GM12891 (cell line): ENCODE measurements at places on chromosomes 7 and 10.

- no peak for DNase-seq
Observed at GRCh38 chr7:40221836-40222235, 87.0 kb downstream of the SUGCT start.

GRCh38 chr10:132593389-132593788 lies 55.8 kb downstream of the INPP5A start:
- peak; percentile 66 for DNase-seq

- no peak for DNase-seq
Observed at GRCh38 chr10:72883861-72884260, 9.7 kb upstream of the OIT3 start.

DNA sequence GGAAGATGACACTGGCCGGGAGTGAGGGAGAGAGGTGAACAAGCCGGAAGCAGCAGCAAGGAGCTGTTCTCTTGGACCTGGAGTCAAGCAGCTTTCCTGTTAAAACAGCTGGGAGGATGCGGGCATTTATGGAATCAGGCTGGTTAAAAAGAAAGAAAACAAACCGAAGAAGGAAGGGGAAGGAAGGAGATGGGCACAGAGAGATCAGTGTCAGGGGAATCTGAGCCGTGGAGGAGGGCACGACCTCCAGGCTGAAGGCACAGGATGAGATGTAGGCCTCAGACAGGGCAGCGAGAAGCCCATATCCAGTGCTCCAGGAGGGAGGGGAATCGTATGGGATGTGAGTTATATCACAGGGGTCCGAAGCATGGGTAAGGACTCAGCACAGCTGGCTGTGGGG lies 105.9 kb upstream of the RHEB start:
- no peak for DNase-seq

DNA sequence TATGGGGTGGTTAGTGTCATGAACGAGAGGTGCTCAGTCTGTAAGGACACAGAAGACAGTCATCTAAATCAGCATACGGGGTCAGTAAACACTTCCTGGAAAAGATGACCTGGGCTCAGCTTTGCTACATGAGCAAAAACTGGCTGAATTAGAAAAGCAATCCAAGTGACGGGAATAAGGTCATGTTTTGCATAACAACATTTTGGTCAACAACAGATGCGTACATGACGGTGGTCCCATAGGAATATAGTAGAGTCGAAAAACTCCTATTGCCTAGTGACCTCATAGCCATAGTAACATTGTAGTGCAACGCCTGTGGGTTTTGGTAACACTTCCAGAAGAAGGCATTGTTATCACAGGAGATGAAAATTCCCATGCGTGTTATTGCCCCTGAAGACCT lies 92.9 kb downstream of the CTNNA3 start:
- no peak for DNase-seq

- no peak for DNase-seq
Observed at GRCh38 chr10:11416974-11417373, 194.5 kb downstream of the USP6NL start.

DNA sequence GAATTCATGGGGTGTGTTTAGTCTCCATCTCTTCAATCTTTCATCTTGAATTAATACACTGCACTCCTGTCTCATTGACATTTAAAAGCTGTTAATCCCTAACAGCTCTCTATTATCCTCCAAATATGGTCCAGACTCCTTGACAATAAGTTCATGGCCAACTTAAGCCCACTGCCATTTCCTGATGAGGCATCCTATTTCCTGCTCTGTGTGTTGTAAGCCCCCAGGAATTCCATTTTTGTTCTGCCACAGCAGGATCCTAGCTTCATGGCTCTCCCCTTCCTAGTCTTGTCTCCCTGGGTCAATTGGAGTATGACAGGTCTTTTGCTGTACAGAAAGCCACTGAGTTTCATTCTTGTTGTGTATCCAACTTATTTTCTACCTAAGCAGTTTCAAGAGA lies 218.8 kb downstream of the OTUD1 start:
- no peak for DNase-seq

DNA sequence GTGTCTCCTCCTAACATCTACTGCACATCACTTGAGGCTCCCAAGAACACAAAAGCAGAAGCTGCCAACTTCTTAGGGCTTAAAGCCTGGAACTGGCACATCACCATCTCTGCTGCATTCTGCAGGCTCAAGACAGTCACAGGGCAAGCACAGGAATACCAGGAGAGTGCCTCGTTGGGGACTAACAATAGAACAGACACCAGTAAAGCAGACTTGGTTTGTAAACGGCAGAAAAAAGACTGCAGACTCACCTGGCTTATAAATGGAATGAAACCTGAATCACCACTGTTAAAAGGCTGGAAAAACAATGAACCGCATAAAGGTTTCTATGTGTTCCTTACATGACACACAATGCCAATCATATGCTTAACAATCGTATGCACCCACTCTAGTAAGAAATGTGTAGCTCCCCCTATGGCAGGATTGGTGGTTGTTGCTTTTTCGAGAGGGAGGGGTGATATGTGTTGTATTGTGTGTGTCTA lies 12.8 kb downstream of the RHEB start:
- no peak for DNase-seq

DNA sequence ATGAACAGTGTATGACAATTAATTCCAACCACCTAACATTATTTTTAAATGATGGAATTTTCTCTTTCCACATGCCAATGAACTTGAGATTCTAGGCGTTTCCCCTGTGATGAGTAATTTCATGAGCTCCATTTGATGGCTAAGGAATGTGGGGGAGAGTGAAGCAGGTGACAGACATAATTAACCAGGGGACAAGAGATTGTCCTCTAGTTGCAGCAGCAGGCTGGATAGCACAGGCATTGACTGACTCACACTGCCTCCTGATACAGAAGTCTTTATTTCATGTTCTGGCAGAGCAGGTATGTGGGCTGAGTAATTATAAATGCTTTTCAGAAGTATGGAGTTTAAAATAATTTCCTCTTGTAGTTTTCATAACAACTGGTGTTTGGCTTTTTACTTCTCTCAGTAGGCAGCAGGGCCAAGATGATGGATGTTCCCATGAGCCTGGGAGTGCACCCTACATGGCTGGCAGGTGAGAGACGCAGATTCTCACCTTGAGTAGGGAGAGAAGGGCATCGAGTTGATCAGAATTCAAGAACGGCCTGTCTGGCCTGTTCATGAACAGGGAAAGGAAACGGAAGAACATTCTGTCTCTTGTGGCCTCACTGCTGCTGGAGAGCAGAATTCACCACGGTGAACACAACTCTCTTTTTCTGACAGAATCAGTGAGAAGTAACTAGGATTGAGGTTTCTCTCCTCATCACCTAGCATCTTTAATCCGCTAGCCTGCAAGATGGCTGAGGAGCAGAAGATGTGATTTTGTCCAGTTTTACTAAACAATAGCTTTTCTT lies 118.8 kb downstream of the AOAH start:
- no peak for DNase-seq

DNA sequence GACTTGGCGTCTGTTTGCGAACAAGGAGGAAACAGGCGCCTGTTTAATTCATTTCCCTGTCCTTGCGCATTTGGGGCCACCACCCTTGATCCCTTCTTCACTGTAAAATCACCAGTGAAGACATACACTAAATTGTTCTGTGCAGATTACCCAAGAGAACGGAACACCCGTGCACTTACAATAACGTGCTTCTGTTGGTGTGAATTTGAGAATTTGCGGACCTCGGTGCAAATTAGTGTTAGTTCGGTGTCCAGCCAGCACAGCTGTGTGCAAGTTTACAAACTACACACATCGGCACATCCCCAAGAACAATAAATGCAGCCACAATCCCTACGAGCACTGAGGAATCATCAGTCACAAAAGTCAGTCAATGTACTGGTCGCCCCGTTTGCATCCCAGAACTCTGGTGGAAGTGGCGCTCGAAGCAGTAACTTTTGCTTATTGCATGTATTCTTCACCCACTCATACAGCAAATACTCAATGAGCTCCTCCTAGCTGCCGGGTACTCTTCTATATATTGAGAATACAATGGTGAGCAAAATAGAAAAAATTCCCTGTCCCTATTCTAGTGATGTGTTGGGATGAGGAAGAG lies 786 bp upstream of the CNOT4 start:
- no peak for DNase-seq

- DNase-seq = no peak
Observed at GRCh38 chr10:92923416-92923815, 75.1 kb downstream of the EXOC6 start.

GRCh38 chr10:76218035-76218434 lies 786.6 kb downstream of the LRMDA start:
- no peak for DNase-seq

DNA sequence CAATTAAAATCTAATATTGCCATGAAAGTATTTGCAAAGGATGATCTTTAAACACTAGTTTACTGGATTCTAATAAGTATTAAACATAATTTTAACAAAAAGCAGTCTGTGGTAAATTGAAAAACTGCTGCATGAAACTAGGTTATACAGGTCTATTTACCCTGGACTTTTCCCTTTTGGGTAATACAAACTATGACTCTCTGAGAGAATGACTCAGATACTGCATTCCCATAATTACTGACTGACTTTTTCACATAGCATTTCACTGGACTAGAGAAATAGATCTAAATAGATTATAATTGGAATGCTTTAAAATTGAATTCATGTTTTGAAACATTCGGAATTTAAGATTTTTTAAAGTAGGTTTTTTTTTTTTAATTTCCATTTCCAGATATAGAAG lies 395.7 kb downstream of the THSD7A start:
- no peak for DNase-seq

DNA sequence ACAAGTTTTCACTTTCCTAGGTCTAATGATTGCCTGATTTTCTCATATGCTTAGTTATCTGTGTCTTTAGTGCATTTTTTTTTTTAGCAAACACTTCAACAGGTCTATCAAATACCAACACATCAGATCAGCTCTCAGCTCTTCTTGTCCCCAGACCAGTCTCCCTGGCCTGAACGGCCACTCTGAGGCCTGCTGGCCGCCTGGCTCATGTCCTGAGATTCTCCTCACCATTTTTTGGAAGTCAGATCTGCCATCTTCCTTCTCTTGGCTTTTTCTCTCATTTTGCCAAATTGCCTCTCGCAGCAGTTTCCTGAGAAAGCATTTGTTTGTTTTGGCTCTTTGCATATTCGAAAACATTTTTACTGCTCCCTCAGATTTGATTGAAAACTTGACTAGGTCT lies 29.3 kb downstream of the PPP2R2D start:
- no peak for DNase-seq

DNA sequence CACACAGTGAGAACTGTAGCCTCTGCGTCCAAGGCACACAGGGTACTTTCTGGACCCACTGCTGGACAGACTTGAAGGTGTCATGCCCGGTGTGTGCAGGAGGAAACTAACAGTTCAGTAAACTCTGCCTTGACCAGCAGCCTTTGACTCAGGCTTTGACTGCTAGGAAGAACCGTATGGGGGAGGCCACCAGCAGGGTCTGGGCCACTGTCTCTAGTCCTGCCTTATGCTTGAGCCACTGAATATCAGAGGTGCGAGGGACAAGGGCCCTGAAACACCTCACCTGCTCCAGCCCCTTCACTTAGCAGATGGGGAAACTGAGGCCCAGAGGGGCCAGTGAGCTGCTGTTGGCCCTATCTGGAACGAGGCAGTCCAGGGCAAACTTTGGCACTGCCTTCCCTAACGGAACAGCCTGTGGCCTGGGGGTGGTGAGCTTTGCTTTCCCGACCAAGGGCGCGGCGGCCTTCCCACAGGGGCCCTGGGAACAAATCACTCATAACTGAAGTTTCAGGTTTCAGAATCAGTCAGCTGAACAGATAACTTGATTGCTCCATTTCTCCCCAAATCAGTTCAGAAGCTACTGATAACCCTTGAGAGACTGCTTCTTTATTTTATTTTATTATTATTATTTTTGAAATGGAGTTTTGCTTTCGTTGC lies 130.0 kb downstream of the FAM53B start:
- no peak for DNase-seq

- no peak for DNase-seq
Observed at GRCh38 chr10:31291123-31291522, 27.9 kb upstream of the ZEB1 start.

GRCh38 chr10:61937631-61938351 lies 36.3 kb downstream of the ARID5B start:
- no peak for DNase-seq

DNA sequence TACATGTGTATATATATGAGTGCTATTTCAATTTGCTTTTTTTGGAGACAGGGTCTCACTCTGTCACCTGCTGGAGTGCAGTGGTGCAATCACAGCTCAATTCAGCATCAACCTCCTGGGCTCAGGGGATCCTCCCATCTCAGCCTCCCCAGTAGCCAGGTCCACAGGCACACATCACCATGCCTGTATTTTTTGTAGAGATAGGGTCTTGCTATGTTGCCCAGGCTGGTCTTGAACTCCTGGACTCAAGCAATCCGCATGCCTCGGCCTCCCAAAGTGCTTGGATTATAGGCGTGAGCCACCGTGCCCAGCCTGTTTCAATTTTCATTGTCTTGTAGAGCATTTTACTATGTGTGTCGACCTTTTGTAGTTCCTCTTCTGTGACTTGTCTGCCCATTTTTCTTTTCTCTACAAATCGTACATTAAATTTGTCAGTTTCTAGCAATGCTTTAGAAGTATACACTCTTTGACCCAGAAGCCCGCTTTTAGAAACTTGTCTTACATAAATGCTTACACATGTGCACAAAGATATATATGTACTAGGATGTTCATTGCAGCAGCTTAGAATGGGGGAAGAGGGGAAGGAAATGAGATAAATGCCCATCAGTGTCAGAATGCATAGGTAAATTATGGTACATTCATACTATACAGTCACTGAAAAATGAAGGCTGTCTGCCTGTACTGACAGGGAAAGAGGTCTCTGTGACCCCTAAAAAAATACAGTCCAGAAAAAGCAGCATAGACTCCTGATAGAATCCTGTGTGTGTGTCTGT lies 12.2 kb upstream of the RFC2 start:
- no peak for DNase-seq

GRCh38 chr7:75729851-75730274 lies 8.9 kb downstream of the HIP1 start:
- no peak for DNase-seq

GRCh38 chr10:73857446-73857845 lies 16.9 kb downstream of the CAMK2G start:
- DNase-seq = peak; percentile 46

DNA sequence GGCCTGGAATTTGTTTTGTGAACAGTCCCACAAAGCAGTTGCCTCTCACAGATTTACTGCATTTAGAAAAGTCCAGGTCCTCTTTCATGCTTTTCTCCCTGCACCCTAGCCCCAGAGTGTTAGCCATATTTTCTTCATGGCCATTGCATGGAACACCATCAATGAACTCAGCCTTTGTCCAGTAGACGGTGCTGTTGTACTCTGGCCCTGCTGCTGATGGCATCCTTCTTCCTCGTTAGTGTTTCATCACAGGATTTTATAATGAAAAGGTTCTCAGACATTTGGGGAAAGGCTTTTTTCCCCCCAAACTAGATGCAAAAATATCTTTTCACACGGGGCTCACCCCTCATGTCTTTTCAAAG lies 93.0 kb upstream of the SLC25A13 start:
- peak; percentile 14 for DNase-seq

- no peak for DNase-seq
Observed at GRCh38 chr10:124643330-124644009, 100.7 kb downstream of the FAM53B start.

DNA sequence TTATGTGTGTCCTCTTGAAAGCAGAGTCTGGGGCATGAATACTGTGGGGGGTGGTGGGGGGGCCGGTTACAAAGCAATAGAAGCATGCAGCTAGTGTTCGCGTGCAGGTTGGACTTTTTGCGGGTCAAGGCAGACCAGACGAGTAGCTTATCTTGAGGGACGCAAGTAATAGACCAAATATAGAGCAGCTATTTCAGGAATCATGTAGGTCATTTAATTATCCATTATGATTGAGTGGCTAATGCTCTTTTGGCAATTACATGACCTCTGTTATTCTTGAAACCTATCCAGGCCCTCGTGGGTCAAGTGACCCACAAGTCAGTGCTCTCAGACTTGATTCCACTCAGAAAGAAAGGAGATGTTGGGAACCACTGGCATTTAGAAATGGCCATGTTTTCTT lies 93.0 kb downstream of the BTRC start:
- no peak for DNase-seq
